ENCODE measurements at places on chromosomes 1 and 21.

DNA sequence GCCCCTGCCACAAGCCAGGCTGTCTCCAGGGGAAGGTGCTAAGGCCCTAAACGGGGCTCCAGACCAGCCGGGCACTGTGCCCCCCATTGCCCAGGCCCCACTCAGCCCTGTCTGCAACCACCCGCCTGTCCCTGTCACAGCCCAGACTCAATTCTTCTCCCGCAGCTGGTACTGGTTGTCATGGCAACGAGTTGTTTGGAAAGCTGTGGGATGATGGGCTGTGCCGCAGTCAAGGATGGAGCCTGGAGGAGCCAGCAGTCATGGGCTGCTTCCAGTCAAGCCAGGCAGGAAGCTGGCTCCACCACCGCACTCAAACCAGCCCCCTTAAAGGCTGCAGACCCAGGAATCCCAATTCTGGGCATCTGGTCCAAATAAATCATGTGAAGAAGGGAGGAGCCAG lies 4.2 kb downstream of the SPOCD1 start:
- DNase-seq = no peak

GRCh38 chr1:28244549-28245251 lies 8.8 kb downstream of the ATP5IF1 start:
- DNase-seq = no peak

DNA sequence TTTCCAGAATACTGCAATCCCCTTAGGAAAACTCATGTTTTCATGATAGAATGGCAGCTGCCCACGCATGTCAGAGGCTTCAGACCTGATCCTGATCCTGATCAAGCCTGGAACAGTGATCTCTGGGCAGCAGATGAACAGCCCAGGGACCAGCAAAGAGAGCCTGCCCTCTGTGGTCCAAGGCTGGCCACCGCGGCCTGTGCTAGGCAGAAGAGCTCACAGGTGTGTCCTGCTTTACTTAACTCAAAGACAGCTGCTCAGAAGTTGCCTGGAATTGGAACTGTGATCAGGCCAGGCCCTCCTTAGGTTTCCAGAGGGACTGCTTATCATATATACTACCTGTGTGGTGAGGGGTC lies 21.2 kb upstream of the BCAR3 start:
- no peak for DNase-seq

GRCh38 chr1:220879076-220879508 lies at the start of gene HLX:
Gene HLX, plus strand, starts transcription at chr1:220879443. Its CDS starts 415 bp downstream, at chr1:220879858.
- no peak for DNase-seq

GRCh38 chr1:178541829-178542553 lies 29.1 kb downstream of the TEX35 start:
- no peak for DNase-seq

GRCh38 chr1:170221031-170221430 lies 75.3 kb downstream of the NTMT2 start:
- DNase-seq = no peak

DNA sequence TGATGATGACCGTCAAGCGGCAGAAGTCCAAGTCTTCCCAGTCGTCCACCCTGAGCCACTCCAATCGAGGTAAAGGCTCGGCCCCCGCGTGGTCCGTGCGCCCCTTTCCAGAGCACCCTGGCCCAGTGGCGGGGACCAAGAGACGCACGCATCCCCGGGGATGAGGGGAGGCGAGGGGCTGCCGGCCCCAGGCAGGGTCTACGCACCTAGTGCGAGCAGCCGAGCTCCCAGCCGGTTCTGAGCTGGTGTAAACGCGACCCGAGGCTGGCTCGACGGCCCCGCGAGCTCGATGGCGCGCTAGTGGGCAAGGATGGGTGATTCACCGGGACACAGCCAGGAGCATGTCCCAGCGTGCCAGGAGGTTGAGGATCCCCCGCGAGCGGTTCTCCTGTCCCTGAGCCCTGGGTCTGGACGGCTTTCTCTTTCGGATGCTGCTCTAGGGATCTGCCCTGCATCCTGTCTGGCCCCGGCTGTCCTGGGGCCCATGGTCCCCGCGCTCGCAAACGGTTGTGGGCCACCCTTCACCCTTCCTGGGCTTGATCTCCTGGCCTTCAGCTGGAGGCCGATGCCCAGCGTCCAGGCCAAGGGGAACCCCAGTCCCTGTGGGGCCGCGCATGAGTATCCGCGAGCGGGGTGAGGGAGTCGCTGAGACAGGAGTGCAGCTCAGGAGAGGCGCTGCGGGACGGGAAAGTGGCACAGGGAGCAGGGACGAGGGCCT lies 689 bp downstream of the PKP1 start:
- no peak for DNase-seq

DNA sequence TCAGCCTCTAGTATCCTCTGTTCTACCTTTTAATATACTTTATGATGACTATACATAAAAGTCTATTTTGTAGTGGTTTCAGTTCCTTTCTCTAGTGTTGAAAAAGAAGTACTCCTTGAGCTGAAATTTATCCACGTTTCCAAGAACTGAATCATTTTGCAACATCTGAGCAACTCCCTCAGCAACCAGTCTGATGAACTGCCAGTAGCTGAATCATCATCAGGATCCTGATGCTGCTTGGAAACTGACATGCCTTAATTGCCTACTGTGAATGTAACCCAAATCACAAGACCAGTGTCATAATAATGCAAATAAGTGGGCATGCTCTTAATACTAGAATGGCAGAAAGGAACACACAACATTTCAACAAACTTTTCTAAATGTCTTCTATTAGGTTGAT lies 103.3 kb downstream of the CYYR1 start:
- DNase-seq = no peak

DNA sequence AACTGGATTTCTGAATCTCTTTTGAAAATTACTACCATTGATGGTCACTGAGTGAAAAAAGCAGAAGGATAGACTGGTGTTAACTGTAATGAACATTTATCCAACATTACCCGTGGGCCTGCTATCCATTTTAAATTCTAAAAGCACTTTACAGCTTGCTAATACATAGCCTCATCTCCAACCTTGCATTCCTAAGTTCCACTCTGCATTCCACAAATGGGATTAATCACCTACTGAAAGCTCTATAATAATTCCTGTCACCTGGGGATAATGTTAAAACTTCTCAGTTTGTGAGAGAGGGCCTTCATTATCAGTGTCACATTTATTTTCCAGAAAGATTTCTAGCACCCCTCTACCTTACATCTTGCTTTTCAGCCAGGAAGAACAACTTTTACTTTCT lies 38.2 kb downstream of the PTPRC start:
- DNase-seq = no peak

GRCh38 chr1:3011127-3011526 lies 10.1 kb upstream of the ACTRT2 start:
- DNase-seq = no peak

DNA sequence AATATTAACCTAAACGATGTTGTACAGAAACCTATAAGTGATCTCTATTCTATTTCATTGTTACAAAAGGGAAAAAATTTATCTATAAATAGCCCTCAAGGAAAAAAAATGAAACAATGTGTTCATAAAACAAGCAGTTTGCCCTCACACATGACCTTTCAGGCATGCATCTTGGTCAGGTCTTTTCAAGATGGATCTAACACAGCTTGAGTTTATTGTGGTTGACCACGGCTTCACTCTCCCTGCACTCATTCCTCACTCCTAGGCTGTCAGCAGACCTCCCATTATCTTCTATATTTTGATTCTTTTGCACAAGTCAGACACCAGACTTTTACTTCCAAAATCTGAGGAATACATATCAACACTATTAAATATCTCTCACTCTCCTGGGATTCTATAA lies 544.3 kb downstream of the KCNT2 start:
- DNase-seq = no peak

GRCh38 chr1:93961906-93962305 lies 52.7 kb upstream of the GCLM start:
- no peak for DNase-seq

GRCh38 chr21:46416551-46416950 lies 42.1 kb upstream of the DIP2A start:
- no peak for DNase-seq

- DNase-seq = no peak
Measured at GRCh38 chr1:63670164-63670563, 77.0 kb downstream of the PGM1 start.

- no peak for DNase-seq
Measured at GRCh38 chr21:31500071-31500470, 156.0 kb upstream of the TIAM1 start.

DNA sequence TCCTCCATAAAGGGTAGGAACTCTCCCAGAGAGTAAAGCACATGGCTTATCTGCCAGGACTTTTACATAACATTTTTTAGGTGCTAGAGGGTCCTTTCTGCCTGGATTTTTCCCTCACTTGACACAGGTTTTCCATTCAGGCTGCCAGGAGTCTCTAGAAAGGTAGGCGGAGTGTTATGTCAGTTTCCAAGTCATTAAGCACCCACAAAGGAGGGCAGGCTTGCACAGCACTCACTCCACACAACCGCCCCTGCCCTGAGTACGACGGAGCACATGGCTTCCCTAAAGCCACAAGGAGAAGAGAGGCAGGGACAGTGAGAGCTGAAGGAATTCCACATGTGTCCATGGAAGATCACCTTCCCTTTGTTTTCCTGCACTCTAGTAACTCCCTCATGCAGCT lies 55.7 kb downstream of the CAPZB start:
- no peak for DNase-seq

DNA sequence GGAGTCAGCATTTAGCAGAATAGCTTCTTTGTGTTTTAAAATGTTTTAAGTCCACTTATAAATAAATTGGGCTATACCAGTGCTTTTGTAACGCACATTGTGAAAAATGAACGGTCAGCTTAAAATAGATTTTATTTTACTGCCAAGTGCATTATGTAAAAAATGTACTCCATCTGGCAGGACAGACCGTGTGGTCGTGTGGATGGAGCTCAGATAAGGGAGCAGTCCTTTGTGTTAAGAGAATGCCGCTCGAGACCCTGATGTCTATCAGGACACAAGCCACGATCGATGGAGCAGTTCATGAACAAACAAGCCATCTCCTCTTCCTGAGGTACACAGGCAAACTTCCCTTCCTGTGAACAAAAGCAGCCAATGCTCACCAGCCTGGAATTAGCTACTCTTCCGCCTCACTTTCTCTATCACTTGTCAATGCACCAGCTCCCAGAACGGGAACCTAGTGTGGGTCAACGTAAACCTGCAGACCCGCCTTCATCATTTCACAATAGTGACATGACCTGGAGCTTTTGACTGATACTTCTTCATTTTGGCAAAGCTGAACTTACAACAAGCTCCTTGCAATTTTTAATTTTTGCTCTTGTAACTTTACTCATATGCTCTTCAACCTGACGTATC lies 243.5 kb downstream of the TGFB2 start:
- DNase-seq = no peak

DNA sequence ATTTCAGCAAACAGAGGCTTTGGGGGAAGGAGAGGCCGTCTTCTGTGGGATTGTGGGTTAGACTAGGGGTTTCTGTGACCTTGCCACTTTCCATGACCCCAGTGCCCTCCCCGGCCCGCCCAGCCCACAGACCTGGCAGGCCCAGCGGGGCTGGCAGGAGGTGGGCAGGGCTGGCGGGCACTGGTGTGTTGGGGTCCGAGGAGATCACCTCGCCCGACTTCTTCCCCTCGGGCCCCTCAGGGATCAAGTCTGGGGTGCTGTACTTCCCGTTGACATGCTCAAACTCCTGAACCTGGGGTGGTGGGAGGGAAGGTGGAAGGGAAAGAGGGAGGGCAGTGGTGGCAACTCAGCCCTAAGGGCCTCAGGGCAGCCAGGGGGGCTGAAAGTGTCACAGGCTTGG lies 56.3 kb downstream of the CHD5 start:
- DNase-seq = no peak

GRCh38 chr1:21490774-21491487 lies 18.3 kb upstream of the ALPL start:
- no peak for DNase-seq

- DNase-seq = no peak
Measured at GRCh38 chr1:213687832-213688231, 299.9 kb upstream of the PROX1 start.

GRCh38 chr1:20589331-20590278 lies 708 bp downstream of the CDA start:
- no peak for DNase-seq

GRCh38 chr1:113123737-113124136 lies 50.7 kb downstream of the LRIG2 start:
- no peak for DNase-seq

DNA sequence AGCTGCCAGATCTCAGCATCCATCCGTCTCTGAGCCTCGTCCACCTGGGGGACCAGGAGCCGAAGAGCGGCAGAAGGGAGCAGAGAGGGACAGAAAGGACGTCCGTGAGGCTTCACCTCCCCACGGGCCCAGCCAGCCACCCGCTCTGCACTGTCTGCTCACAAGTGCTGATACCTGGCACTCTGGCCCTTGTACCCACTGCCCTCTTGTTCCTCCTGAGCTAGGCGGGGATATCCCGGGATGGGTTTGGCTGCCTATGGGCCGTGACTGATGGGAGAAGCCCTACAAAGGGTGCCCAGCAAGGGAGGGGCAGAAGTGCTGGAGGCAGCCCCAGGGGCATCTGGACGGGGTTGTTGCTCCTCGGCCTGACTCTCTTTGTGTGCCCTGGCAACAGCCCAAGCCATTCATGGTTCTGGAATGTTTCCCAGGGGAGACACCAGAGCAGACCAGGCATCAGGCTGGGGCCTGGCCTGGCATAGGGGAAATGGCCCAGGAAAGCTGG lies 57.6 kb downstream of the LDLRAD2 start:
- DNase-seq = no peak

DNA sequence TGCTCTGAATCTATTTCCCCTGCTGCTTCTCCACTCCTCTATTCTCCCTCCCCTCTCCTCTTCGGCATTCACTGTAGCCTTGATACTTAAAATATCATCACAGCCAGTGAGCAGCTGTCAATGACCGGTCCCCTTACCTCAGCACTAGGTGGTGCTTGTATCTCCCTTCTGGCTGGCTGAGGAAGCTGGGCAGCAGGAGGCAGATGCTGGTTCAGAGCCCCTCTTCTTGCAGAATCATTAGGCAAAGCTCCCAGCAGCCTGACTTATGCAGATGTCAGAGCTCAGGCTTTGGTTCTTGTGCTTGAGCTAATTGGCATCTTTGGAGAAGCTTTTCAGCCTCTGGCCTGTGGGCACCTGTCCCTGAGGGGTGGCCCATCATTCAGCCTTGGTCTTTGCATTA lies 31.9 kb upstream of the KCNA2 start:
- DNase-seq = no peak

DNA sequence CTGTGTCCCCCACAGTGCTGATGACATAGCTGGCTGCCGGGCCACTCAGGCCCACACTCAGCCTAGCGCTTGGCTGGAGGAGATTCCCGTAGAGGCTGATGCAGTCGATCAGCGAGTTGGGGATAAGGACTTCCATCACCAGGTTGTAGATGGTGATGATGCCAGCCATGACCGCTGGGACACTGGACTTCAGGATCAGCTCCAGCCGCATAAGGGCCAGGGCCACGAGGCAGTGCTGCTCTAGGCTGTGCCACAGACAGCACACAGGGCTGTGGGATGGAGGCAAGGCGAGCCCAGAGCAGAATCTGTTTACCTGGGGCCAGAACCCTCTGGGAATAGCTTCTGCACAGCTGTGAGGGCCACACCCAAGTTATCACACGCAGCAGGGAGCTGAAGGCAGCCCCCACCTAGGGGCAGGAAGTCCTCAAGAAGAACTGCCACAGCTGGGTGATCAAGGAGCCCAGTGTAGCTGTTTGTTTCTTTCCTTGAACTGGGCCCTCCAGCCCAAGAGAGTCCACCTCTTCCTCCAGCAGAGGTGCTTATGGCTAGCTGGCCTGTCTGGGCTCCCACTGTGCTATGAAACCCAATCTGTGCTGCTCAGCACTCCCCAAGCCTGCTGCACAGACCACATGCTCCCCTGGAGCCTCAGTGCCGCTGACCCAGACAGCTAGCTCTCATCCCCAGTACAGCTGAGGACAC lies 6.2 kb downstream of the SLC2A1 start:
- DNase-seq = no peak

- no peak for DNase-seq
Measured at GRCh38 chr1:41859686-41860085, 59.0 kb downstream of the HIVEP3 start.

- no peak for DNase-seq
Measured at GRCh38 chr1:174659823-174660222, 212.1 kb downstream of the GPR52 start.
